ENCODE measurements at places on chromosomes 11 and 22. TPM values are rescaled to one million over a fixed set of nuclear protein-coding genes. Genes with fewer than 3 reads are reported as not detected.

- DNase-seq = no peak
Measured at GRCh38 chr11:63511048-63511748, 5.3 kb downstream of the LGALS12 start.

DNA sequence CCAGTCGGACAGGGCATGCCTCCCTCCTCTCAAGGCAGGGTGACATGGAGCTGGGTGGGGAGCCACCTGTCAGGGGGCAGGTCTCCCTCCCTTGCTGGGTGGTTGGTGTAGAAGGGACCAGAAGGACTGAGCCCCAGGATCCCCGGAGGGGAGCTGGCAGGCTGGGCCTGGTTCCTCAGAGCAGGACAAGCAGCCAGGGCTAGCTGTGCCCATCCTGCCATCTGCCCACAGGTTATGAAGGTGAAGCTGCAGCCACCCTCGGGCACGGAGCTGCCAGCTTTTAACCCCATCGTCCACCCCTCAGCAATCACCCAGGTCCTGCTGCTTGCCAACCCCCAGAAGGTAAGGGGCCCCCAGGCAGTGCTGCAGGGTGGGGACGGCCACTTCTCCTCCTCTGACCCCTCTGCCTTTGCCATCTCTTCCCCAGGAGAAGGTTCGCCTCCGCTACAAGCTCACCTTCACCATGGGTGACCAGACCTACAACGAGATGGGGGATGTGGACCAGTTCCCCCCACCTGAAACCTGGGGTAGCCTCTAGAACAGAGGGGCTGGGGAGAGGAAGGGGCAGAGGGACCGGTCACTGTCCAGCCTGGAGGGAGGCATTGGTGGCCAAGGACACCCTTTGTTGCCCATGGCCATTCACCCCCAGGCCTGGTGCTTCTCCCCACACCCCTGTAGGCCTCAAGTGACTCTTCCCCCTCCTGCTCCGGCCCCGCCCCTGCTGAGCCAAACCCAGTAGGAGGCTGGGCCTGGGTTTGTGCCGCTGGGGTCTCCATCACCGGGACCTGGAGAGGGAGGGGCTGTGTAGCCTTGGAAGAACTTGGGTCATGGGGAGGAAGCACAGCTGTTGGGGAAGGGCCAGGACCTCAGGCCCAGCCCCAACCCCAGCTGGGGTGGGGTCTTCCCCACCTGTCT, 7.0 kb upstream of the SH3BP1 start:
- DNase-seq = no peak

DNA sequence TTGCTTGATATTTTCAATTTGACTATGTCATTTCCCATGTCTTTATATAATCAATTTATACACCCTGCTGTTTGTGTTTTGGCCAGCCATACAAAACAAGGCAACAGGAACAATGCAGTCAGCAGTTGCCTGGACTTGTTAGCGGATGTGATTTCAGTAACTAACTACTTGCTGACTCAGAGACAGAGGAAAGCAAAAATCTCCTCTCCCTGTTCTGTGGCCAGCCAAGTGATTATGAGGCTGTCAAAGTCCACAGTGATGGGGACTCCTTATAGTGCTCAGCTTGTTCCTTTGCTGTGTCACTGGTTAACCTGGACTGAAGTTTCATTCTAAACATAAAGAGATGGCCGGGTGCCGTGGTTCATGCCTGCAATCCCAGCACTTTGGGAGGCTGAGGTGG, 32.6 kb upstream of the APLP2 start:
- no peak for DNase-seq

DNA sequence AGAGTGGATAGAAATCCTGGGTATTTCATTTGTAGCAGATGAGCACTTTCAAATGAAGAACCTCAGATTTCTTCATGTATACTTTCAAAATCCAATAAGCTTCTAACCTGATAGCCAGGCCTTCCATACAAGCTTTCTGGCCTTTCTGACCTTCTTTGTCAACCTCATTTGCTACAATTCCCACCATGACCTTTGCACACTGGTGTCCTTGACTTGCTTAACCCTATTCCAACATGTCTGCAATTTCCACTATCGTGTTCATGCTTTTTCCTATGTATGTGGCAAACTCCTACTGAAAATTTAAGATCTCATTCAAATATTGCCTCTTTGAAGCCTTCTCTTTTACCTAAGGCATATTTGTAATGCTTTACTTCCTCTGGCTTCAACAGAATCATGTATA, 242.1 kb upstream of the CCDC90B start:
- DNase-seq = no peak

GRCh38 chr22:34414467-34415440, 494.5 kb upstream of the LARGE1 start:
- DNase-seq = no peak

GRCh38 chr11:79092791-79093353, 348.0 kb downstream of the TENM4 start:
- DNase-seq = no peak

DNA sequence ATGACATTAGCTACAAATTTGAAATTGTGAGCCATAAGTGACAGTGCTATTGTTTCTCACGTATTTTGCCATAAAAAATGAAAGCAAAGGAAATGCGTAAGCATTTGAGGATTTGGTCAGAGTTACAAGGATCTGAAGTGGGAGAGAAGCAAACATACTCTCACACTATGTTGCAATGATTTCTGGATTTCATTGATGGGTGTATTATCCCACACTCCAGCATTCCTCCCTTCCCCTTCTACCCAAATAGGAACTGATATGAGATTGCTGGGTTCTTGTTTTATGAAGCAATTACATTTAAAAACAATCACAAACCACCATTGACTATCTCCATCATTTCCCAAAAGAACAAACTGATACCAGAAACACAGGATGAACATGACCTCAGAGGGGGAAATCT, 314.0 kb upstream of the CTSC start:
- no peak for DNase-seq

DNA sequence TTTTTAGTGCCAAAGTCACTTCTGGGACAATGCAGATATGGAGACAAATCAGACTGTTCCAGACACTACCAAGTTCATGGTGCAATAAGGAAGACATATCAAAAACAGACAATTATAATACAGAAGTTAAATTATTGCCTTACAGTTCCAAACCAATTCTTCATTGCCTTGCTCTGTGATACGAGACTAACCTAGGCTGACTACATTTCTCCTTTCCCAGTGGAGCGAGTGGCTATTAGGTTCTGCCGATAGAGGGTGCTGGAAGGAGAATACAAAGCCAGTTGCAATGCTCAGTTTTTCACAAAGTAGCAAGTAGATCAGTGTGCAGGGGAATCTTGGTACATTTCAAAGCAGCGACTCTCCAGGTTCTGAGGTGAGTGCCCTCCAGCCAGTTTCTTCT, 67.8 kb downstream of the FAM168A start:
- DNase-seq = no peak

DNA sequence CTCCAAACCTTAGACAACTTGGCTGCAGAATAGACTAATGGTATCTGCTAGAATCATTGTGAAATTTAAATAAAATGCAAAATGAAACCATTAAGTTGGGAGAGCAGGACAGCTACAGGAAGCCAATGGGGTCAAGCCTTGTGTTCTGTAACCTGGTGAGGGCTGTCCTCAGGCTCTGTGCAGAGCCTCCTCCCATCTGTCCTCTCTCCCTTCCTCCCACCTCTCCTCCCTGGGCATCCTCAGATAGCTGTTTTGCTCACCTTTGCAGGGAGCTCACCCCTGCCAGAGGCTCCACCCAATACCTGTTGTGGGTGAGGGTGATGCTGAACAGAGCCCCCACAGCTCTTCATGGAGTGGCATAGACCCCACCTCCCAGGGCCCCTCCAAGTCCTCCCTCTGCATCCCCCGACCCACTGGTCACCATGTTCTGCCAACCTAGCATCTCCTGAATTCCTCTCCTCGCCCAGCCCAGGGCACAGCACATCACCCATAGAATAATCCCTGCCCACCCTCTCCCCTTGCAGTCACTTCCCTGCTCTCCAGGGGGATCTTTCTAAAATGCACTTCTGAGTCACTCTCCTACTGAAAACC, 100.3 kb downstream of the PDE2A start:
- DNase-seq = no peak

GRCh38 chr11:24767411-24767810, 270.6 kb downstream of the LUZP2 start:
- DNase-seq = no peak

DNA sequence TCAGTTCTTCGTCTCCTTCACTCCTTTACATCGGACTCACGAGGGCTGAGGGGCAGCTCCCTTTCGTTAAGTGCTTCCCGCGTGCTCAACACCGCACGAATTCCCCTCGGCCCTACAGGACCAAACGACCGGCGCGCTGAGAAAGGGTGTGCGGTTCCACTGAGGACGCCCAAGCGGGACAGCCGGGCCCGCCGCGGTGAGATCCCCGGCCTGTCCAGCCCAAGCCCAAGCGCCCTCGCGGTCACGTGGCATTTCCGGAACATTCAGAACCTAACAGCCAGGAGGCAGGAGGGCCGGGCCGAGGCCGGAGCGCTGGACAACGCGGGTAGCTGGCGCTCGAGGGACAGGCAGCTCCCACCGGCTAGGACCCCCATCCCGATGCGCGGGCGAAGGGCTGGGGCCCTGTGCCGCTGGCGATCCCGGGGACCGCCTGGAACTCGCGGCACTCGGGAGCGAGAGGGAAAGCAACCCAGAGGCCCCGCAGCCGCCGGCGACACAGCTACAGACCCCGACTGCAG, 737 bp upstream of the STIP1 start:
- DNase-seq = peak; percentile 87

- no peak for DNase-seq
Measured at GRCh38 chr11:58165504-58166106, 23.3 kb upstream of the OR9Q2 start.

DNA sequence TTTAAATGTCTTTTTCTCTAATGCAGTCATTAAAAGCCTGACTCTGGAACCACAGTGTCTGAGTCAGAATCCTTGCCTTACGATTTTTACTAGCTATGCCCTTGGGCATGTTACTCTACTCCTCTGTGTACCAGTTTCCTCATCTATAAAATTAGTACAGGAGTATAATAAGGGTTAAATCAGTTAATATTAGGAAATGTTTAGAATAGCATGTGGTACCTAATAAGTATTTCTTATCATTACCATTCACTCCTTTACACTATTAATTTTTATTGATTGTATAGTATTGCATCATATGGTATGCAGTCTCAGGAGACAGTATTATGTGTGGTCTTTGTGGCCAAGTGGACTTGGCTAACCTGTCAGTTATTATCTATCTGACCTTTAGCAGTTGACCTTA, 68.2 kb downstream of the METTL15 start:
- DNase-seq = no peak

GRCh38 chr11:1887451-1888346, 4.0 kb downstream of the PRR33 start:
- no peak for DNase-seq

DNA sequence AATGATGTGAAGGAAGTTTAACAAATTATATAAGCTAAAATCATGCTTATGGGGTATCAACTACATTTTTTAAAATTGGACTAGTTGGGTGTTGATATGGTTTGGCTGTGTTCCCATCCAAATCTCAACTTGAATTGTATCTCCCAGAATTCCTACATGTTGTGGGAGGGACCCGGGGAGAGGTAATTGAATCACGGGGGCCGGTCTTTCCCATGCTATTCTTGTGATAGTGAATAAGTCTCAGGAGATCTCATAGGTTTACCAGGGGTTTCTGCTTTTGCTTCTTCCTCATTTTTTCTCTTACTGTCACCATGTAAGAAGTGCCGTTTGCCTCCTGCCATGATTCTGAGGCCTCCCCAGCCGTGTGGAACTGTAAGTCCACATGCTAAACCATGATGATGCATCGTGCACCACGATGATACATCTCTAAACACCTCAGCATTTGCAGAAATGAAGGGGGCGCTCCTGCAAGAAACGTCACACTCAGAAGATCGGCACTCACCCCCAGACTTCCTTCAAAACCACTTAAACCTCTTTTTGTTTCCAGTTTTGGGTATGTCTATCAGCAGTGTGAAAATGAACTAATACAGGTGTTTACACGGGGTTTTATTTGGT, 340.0 kb downstream of the SHANK2 start:
- DNase-seq = no peak

DNA sequence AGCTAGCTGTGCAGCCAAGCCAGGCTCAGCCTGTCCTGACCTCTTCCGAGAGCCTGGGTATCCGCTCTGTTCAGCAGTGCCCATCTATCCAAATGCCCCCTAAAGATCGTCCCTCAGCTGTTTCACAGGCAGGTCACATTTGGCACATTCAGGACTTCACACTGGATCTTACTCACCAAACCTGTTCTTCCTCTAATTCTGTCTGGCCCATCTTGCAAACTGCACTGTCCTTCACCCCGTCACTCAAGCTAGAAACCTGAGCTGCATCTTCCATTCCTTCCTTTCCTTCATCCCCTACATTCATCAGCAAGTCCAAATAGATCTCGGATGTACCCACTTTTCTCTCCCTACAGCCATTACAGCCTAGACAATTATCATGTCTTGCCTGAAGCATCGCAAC, 60.7 kb upstream of the CSNK2A3 start:
- DNase-seq = no peak

DNA sequence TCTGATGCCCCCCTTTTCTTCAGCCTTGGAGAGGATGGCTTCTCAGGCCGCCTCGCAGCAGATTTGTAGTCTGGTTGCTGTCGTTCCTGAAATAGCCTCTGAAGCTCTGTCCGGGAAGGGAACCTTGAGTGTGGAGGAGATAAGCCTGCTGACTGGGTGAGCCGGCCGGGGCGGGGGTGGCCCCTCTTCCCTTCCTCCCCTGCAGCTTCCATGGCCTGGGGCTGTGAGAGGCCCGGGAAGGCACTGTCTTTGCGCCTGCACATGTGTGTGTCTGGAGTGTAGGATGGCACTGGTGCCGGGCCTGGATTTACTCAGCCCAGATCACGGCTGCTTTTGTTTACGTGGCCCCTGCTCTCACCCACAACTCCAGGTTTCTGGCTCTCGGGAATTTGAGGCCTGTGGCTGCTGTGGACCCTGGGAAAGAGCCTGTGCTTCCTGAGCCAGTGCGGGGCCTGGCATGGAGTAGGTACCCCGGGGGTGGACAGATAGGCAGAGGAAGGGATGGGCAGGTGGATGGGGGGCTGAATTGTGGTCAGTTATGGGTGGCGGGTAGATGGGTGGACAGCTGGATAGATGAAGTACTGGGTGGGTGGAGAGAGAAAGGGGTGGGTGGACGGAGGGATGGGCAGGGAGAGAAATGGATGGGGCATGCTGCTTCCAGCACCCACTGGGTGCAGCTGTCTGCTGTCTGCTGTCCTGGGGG, 16.6 kb downstream of the KCNQ1 start:
- DNase-seq = peak; percentile 56

- no peak for DNase-seq
Measured at GRCh38 chr11:96430668-96431067, 40.9 kb downstream of the JRKL start.

DNA sequence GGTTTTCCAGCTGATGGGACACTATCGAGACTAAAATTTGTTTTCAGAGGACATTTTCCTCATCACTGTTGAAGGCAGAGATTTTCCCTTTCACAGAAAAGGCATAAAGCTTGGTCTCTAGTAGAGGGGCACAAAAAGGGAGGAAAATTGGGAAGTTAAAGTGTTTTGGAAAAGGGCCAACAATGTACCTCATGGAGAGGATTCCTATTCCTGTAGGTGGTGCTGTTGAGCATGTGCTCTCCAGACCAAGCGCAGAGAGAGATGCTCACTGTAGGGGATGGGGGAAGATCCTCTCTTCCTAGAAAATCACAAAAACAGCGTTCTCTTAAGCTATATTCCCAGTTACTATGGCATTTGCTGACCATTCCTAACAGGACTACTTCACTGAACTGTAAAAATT, 44.9 kb downstream of the OR4C46 start:
- DNase-seq = no peak

The OR8A1 gene
- not detected for polyA plus RNA-seq

The NLRX1 gene
- polyA plus RNA-seq = 7.9 TPM

The PRG3 gene
- polyA plus RNA-seq = not detected

The CADM1 gene
- polyA plus RNA-seq = 14.8 TPM

The RBMXL2 gene
- not detected for polyA plus RNA-seq
